ENCODE measurements at places on chromosomes 6 and 20. TPM values are rescaled to one million over a fixed set of nuclear protein-coding genes. Genes with fewer than 3 reads are reported as not detected.

GRCh38 chr6:24060982-24061754, 64.8 kb upstream of the NRSN1 start:
- DNase-seq: no peak

GRCh38 chr6:134235937-134236751, 81.8 kb downstream of the SGK1 start:
- DNase-seq: no peak

GRCh38 chr20:62321521-62321948, 18.7 kb downstream of the ADRM1 start:
- no peak for DNase-seq

The ANKEF1 gene
- 5.5 TPM for total RNA-seq

DNA sequence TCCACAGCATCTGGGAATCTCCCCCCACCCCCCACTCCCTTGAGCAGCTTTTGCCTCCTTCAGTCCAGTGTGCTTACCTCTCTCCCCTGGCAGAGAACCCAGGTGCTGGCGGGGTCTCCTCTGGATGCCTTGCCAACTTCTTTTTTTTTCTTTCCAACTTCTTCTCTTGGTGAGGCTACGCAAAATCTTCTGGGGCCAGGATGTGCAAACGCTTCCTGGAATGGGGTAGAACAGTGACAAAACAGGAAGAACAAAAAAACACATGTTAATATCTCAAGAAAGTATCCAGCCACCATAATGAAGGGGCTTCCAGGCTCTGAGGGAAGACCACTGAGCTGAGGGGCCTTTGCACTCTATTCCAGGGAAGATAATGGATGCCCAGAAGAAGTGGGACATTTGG, 53.9 kb upstream of the DDR1 start:
- no peak for DNase-seq

DNA sequence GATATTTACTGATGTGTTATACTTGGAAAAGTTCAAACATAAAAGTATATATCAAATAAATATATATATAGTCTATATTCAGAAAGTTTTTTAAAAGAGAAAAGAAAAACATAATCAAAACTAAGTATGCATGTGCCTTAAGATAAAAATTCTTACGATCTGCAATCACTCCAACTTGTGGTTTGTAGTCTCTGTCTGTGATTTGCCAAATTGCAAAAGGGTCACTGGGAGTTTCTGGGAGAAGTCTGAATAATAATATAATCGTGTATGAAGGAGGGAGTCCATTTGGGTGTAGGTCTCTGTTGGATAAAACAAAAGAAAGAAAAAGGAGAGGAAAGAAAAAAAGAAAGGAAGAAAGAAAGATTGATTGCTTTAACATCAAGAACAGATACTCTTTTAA, 92.4 kb downstream of the COL12A1 start:
- no peak for DNase-seq

DNA sequence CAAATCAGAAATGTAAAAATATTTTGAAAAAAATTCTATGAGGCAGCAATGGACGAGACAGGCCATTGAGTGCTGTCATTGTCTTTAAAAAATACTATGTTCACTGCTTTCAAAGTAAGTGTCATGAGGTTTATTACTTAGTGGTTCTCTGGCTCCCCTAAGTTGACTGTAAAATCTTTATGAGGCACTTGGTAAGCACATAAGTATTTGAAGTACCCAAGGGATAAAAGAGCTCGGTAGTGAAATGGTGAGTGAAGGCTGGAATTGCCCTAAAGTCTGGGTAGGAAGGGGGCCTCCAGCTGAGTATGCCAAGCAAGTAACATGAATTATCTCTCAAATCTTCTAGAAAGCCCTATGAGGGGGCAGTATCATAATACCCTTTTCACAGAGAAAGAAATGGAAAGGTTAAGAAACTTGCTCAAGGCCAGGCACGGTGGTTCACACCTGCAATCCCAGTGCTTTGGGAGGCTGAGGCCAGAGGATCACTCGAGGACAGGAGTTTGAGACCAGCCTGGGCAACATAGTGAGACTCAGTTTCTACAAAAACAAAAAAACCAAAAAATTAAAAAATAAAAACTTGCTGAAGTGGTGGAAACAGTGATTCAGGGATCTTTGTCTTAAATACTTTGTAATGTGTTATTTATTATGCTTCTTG, 5.5 kb upstream of the CTCFL start:
- no peak for DNase-seq

DNA sequence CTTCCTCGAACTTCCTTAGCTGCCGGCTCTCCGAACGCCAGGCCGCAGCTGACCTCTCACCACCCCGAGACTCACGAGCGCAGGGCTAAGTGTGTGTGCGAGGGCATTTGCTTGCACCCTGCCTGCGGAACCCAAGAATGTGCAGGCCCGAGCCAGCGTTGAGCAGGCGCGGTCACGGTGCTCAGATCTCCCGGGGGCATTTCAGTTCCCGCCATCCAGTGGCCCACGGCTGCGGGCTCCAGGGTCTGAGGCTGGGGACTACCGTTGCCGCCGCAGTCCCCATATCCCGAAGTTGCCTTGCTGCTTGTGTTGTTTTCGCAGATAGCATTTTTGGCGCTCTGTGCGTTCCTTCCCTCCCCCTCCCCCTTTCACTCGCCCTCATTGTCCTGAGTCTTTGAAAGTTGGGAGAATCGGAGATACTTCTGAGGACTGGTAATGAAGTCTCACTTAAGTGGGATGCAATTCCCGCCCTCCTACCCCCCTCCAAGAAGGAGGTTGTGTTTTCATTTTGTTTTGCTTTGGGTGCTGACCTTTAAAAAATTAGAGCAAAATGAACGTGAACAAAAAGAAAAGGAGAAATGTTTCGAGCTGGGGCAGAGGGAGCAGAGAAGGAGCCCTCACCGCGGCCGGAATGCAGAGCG, 1.7 kb downstream of the NR2E1 start:
- no peak for DNase-seq

GRCh38 chr20:46312945-46313861, 4.9 kb upstream of the CDH22 start:
- DNase-seq: no peak

The SMPD2 gene
- 28.1 TPM for total RNA-seq

The CHRNA4 gene
- total RNA-seq: not detected

The UNC5CL gene
- 1.2 TPM for total RNA-seq

The MED20 gene
- total RNA-seq: 6.9 TPM

DNA sequence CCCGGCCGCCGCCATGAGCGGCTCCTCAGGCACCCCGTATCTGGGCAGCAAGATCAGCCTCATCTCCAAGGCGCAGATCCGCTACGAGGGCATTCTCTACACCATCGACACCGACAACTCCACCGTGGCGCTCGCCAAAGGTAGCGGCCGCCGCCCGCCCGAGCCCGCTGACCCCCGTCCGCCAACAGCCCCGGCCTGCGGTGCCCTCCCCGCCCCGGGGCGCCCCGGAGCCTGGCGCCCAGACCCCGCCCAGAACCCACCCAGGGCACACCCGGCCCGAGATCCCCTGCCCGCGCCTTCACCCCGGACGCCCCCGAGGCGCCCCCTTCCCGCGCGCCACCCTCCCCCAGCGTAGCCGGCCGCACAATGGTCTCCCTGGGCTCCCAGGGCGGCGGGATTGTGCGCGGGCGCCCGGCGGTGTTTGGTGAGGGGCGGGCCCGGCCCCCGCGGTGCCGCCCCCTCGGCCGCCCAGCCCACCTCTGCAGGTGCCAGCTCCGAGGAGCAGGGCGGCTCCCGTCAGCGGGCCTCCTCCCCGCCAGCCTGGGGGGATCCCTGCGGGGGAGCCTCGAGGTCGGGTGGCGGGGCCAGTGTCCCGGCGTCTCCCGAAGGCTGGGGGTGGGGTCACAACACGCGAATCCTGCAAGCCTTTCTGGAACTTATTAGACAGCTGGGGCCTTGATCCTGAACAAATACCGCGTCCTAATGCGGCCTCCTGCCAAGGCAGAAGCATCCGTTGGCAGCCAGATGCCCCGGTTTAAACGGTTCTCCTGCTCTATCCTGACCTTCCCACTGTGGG, 577 bp downstream of the LSM14B start:
- DNase-seq: no peak

The FAM83B gene
- total RNA-seq: 88.9 TPM

- DNase-seq: no peak
Measured at GRCh38 chr6:126040394-126040793, 54.1 kb downstream of the TRMT11 start.

GRCh38 chr6:47524136-47524845, 46.7 kb downstream of the CD2AP start:
- DNase-seq: no peak

- DNase-seq: no peak
Measured at GRCh38 chr20:38272961-38273360, 12.4 kb upstream of the KIAA1755 start.

DNA sequence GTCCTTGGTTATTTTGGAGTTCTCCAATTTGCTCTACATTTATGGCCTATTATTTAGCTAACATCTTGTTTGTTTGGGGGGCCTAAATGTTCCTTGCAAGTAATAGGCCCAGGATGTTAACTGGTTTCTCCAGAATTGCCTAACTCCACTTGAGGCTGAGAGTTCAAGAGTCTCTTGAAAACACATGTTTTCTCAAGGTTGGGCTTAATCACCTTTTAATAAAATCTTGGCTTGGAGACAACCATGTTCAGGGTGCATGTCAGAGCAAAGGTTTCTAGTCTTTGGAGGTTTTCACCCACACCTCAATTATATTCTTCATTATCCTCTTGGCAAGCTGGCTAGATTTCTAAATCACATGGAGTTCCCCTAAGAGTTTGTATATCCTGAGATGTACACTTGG, 54.2 kb downstream of the KLHL31 start:
- DNase-seq: no peak

- DNase-seq: no peak
Measured at GRCh38 chr20:63215101-63216040, 560 bp downstream of the YTHDF1 start.

DNA sequence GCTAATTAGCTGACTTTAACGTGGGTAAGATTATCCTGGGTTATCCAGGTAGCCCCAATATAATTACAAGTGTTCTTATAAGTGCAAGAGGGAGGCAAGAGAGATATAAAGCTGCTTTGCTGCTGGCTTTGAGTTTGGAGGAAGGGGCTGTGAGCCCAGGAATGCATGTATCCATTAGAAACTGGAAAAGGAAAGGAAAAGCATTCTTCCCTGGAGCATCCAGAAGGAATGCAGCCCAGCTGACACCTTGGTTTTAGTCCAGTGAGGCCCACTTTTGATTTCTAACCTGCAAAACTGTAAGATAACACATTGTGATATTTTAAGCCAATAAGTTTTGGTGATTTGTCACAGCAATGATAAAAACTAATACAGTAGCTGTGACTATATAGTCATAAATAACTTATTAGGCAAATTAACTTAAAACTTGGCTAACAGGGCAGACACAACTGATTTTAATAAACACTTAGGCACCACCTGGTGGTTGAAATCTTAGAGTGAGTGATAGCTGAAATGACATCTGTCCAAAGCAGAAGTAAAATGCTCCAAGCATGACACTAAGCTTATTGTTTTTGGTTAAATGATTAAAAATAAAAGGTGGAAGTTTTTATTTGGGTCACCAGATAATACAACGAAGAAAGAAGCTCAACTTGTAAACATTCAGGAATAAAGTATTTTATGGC, 35.6 kb downstream of the ADGRF4 start:
- no peak for DNase-seq

DNA sequence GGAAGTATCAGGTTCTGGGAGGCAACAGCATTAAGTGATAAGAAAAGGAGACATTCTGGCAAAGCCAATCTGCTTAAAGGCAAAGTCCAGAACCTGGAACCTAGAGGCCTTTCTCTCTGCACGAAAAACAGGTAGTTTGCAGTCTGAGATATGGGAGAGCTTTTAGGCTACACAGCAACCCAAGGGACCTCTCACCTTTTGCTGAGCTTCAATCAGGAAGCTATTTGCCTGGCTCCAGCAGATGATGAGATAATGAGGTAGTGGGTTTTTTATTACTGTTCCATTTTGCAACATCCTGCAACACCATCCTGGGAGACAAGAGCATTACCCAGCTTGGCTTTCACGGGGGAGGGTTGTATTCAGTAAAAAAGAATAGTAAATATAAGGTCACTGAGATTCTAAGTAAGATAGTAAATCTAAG, 143.1 kb downstream of the ADGRG6 start:
- DNase-seq: no peak

DNA sequence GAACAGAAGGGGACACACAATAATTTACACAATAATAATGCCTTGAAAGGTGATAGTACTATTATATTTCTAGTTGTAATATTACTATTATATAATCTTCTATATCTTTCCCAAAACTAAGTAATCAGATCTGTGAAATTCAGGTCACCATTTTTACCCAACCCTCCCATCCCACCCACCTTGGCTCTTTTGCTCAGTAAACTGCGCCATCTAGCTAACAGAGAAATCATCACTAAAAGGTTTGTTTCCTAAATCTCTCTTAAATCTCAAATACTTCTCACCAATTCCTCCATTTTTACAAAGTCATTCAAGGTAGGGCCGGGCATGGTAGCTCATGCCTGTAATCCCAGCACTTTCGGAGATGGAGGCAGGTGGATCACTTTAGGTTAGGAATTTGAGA, 83.4 kb downstream of the CDK19 start:
- DNase-seq: no peak
